ENCODE measurements at places on chromosomes 11 and 22. TPM values are rescaled to one million over a fixed set of nuclear protein-coding genes. Genes with fewer than 3 reads are reported as not detected.

NRIP3 gene
- total RNA-seq = 1.2 TPM

CERK gene
- total RNA-seq = 127 TPM

SUSD2 gene
- total RNA-seq = 0.26 TPM

DNA sequence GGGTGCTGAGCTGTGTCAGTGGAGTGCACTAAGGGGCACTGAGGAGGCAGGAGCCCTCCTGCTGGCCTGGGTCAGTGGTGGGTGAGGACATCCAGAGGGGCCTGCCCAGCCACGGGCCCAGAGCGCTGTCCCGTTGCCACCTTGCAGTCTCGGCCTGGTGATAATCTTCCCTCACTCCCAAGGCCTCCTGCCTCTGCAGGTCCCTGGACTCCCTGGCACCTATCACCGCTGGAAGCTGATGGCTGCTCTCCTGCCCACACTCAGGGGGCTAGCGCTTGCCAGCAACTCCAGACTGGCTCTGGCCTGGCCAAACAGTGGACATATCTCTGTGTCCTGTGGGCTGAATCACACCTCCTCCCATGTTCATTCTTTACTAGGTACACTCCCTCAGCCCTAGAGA is 86.5 kb upstream of the PITPNB start:
- DNase-seq = no peak

DNA sequence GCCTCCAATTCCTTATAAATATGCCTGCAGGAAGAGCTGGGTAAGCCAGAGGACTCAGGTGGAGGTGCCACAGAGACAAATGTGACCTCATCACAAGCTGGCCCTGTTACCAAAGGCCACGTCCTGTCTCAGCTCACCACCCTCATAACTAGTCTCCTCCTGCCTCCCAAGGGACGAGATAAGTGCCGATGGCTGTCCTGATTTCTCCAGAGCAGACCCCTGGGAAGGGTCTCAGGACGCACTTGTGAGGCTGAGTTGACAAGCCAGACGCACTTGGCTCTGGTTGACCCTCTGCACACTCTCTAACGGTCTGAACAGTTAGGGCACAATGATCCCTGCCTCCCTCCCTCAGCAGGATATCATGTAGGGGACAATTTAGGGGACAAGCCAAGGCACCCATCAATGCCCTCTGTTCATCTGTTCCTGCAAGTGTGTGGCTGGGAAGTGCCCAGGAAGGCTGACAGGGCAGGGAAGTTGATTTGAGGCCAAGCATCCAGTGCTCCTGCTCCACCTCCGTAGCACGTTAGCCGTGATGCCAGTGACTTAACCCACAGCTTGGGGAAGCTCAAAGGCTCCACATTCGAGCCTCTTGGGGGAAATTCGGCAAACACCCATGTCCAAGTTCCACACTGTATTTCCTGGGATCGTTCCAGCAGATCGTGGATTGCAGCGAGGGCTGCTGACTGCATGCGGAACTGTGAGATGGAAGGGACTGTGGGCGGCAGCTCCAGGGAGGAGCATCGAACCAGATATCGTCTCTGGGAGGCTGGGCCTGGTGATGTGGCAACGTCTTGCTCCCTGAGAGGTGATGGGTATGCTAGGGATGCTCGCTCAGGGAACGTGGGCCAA is 2.8 kb downstream of the SMIM38 start:
- DNase-seq = no peak

- DNase-seq = no peak
Observed at GRCh38 chr22:45208993-45209838, 31.5 kb downstream of the KIAA0930 start.
